ENCODE measurements at places on chromosomes 6 and 20. TPM values are rescaled to one million over a fixed set of nuclear protein-coding genes. Genes with fewer than 3 reads are reported as not detected.

PDE10A gene
- total RNA-seq: not detected

SLC44A4 gene
- not detected for total RNA-seq

FKBP5 gene
- 15.5 TPM for total RNA-seq

PMEPA1 gene
- total RNA-seq: 1.2 TPM

GRCh38 chr20:52025938-52026337 is 165.6 kb downstream of the ZFP64 start:
- H3K36me3 ChIP-seq: no peaks in the 10 kb centered on the region
- H3K27me3 ChIP-seq: no peaks in the 10 kb centered on the region
- H3K27ac ChIP-seq: no peak overlapping the region

DNA sequence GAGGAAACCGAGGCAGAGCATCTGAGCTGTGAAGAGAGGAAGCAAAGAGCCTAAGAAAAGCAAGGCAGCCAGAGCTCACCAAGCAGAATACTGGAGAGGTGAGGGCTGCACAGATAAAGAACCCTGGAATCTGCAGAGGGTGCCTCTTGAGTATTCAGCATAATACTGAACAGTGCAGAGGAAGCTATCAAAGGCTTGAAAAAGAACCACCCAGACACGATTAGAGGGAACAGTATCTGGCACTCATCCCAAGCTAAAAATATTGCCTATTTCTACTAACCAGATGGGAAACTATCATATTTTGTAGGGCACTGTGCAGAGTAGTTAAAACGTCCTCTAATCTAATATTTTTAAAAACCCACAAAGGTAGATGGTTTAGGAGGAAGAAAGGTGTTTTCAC is 41.8 kb upstream of the OPRM1 start:
- no peaks in the 10 kb centered on the region for H3K27me3 ChIP-seq
- no peaks in the 10 kb centered on the region for H3K36me3 ChIP-seq
- H3K4me3 ChIP-seq: no peak overlapping the region
- no peak for DNase-seq
- no peak overlapping the region for H3K27ac ChIP-seq

DNA sequence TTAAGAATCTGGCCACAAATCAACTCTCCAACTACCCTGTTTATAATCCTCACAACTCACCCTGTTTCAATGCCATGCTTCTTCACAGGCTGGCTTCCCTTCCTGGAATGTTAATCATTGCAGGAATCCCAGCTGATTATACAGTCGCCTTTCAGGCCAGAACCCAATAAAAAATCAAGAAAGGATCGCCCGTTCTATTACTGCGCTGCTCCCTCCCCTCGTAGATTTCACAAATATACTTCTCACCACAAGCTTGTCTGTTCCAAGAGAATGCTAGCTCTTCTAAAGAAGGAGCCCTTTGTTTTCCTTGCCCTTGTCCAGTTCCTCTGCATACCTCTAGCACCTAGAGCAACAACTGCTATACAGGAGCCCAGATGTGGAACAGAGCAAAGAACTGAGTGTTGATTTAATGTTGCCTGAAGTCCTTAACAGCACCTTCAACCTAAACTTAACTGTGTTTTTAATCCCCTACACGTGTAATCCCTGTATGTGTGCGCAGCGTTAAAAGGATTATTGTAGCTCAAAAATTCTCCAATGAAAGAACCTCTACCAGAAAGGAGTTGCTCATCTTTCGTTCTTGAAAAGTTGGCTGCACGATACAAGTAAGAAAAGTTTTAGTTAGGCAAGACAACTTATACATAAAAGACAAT is 988 bp downstream of the ECHDC1 start:
- H3K27ac ChIP-seq: peak overlapping the region; percentile 74
- H3K36me3 ChIP-seq: no peaks in the 10 kb centered on the region
- H3K4me1 ChIP-seq: peaks cover 8% of the 10 kb centered on the region
- no peaks in the 10 kb centered on the region for H3K27me3 ChIP-seq
- DNase-seq: no peak
- peak overlapping the region; percentile 85 for H3K4me3 ChIP-seq

DNA sequence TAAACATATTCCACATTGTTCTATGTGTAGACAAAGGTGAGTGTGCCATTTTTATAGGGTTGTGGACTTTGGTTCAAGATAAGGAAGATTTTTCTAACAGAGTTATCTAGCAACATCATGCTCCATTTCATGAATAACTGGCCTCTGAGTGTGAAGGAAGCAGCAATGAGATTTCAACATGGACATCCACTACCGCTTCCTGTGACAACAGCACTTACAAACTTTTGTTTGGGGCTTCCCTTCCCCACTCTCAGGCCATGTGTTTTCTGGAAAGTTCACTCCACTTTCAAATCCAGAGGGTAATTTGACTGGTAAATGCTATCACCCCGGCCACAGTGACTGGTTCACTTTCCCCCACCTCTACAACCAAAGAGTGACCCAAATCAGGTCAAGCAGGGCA is 38.1 kb upstream of the PROKR2 start:
- no peaks in the 10 kb centered on the region for H3K27me3 ChIP-seq
- no peaks in the 10 kb centered on the region for H3K36me3 ChIP-seq
- no peak overlapping the region for H3K27ac ChIP-seq
- no peaks in the 10 kb centered on the region for H3K4me1 ChIP-seq
- no peak overlapping the region for H3K4me3 ChIP-seq

Data from natural killer cell (primary cell).